AG09309 (cell line): ENCODE measurements at places on chromosomes 4 and X.

- DNase-seq = no peak
Observed at GRCh38 chr4:3241898-3242524, 6.9 kb upstream of the MSANTD1 start.

- no peak for DNase-seq
Observed at GRCh38 chr4:186137196-186137794, 32.8 kb downstream of the FAM149A start.

- no peak for DNase-seq
Observed at GRCh38 chr4:156534205-156534604, 437.4 kb downstream of the PDGFC start.

DNA sequence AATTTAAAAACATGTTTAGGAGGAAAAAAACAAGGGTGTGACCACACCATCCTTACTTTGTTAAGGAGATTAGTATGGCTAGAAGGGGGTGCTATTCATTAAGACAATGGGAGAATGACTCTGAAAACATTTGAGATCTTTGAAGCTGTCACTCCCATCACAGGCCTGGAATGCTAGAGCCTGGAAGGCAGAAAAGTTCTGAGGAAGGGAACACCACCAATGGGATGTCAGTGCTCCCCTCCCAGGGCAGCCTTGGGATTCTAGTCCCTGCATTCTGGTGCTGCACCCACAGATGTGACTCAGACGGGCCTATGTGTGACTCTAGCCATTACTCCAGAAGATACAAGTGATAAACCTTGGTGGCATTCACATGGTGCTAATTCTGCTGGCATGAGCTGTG is 162.2 kb upstream of the ANXA10 start:
- DNase-seq = no peak

GRCh38 chrX:38220024-38220414 is 652 bp downstream of the SRPX start:
- no peak for DNase-seq

- DNase-seq = peak; percentile 10
Observed at GRCh38 chr4:27278615-27279375, 418.2 kb downstream of the STIM2 start.

DNA sequence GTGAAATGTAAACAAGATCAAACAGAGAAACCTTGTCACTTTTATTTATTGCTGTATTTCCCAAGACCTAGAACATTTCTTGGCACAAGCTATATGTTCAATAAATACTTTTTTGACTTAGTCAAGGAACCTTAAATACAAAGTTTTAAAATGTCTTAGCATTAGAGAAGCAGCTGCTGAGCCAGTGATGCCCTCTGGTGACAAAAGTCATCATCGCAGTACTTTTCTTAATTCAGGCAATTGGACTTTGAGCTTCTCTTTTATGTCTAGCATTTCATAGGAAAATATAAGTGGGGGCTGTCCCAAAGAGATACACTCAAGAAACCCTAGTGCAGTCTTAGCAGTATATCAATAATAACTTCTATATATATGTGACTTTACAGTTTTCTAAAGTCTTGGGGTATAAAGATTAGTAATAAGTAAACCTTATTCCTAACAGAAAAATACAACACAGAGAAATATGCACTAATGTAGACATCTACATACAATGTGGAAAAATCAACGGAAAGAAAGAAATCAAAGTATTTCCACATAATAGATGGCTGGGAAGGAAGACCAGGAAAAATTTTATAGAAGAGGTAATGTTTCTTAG is 118.4 kb downstream of the DTHD1 start:
- no peak for DNase-seq

DNA sequence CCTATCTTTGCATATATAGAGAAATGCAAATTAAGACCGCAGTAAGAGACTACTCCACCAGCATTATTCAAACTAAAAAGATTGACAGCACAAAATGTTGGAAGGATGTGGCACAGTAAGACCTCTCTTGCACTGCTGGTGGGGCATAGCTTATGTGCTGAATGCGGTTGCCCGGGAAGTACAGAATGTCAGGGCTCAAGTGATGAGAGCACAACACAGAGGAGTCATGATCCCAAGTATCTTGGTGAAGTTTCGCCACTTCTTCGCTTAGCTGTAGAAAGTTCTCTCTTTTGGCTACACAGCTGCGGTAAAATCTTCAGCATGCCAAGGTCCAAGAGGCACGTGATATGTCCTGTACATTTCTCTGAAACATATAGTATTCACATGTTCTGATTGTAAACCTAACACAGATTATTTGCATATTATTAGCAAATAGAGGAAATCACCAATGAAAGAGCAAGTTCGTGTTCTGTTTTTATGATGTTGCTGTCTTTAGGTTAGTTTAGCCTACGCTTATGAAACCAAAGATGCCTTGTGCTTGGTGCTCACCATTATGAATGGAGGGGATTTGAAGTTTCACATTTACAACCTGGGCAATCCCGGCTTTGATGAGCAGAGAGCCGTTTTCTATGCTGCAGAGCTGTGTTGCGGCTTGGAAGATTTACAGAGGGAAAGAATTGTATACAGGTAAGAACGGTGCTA is 55.0 kb downstream of the HTT-AS start:
- no peak for DNase-seq

DNA sequence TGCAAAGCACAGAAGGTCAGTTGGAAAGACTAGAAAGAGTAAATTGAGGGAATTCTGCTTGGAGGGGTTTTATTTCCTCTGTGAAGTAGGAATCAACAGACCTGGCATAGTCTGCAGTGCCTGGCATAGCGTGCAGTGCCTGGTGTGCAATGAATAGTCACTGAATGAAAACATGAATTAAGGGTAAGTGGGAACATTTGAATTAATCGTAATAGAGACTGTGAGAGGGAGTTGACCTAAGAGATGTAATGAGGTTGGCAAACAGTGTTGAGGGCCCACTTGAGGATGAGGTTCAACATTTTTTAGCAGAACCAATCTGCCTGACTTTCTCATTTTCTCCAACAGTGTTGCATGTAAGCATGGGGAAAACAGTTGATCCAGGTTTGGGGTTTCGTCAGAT is 377.2 kb upstream of the FTHL17 start:
- no peak for DNase-seq

- no peak for DNase-seq
Observed at GRCh38 chr4:100929758-100930157, 411.9 kb upstream of the EMCN start.

DNA sequence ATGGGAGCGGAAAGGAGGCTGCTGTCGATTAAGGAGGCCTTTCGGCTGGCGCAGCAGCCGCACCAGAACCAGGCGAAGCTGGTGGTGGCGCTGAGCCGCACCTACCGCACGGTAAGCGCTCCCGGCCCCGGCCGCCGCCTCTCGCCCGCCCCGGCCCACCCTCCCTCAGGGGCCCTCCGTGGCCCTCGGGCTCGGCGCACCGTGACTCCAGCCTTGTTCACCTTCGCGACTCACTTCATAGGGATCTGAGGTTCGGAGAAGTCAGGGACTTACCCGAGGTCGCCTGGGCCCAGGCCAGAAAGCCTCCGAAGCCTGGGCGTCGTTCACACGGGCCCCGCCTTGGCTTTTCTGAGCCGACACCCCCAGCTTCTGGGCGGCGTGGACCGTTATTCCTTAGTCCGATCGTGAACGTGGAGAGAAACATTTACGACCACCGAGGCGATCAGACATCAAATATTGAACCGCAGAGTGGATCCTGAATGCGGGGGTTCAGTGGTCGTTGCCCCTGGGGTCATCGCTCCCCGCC is 362 bp downstream of the NCAPG start:
- no peak for DNase-seq

GRCh38 chr4:178086320-178086719 is 644.1 kb upstream of the AGA start:
- DNase-seq = no peak

DNA sequence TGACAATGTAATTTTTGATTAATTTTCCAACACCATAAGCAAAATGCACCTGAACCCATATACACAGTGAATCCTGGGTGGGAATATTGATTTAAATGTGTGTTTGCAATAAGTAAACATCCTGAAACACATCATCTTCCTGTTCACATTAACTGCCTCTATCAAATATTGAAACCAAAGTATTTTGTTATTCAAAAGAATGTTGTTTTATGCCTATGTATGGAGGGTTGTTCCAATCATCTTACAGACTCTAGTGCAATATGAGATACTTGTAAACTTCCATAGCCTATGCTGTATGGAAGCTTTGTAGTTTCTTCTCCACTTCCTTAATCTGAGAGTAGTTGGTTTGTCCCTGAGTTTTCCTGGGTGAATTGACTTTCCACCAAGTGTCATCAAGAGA is 105.4 kb upstream of the SLC7A11 start:
- DNase-seq = no peak

GRCh38 chr4:11898796-11899195 is 470.1 kb upstream of the HS3ST1 start:
- no peak for DNase-seq

DNA sequence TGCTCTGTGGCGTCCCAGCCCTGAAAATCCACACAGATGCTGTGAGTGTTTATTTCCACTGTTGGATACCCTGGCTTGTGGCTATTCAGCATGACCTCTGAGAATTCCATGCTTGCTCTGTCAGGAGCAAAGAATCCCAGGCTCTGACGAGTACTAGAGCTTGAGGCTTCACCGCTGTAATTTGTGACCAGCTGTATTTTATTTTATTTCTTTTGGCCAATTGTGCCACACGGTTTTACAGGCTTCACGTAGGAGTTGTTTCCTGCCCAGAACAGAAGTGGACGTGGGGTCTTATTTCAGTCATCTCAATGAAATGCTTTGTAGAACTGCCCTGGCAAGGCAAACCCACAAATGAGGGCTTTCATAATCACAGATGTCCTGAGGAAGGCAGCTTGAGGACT is 69.4 kb upstream of the CLDN34 start:
- peak; percentile 92 for DNase-seq

DNA sequence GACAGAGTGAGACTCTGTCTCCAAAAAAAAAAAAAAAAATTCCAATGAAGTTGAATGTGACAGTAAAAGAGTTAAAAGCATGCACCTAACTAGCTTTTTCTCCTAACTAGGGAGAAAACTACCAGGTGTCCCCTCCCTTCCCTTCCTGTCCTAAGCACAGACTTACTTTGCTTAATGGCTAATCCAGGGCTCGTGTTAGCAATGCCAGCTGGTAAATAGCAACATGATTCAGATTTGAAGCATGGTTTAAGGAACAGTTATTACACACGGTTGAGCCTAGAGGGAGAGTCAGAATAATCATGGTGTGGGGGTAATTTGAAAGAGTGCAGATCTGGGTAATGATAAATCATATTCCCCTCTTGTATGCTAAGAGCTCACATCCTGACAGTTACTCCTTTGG is 338.3 kb downstream of the STIM2 start:
- DNase-seq = no peak

DNA sequence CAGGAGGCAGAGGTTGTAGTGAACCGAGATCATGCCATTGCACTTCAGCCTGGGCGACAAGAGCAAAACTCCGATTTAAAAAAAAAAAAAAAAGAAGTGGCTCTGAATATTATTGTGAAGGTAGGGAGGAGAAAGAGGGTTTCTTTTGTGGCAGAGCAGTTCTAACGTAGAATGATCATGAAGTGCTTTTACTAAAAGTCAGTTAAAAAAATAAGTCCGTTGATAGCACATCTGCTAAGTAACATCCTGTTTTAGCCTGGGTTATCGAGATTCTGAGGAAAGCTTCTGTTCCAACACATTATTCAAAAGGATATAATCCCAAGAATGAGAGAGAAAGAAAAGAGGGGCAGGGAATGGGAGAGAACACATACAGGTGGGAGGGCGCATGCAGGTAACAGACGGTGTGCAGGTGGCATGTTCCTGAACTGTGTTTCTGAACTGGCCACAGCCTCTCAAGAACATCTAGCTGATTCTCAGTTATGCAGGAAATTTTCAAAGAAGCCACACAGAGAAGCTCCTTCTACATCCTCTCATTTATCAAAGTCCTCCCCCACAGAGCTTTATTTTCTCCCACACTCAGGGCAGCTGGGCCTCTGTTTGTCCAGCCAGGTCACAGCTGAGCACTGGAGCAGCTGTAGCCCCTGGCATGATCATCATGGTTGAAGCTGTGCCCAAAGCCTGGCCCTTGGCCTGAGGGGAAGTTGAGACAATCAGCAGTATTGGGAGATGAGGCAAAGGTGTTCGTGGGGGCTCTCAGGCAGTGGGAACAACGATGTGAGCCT is 342.3 kb downstream of the ZNF674 start:
- no peak for DNase-seq

DNA sequence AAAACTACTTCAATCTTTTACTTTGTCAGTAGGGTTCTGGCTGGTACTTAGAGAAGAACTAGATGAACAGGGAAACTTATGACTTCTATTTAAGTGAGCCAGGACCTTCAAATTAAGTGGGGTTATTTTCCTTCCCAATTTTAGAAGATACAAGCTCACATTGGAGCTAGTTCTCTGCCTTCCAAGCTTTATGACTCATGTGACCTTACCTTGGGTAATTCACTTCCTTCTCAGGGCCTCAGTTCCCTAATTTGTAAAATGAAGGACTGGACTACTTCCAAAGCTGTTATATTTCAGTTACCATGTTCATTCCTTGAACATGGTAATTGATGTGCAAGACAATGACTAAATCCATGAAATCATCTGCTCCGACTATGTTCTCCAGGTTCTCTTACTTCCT is 32.0 kb upstream of the DCX start:
- DNase-seq = no peak

DNA sequence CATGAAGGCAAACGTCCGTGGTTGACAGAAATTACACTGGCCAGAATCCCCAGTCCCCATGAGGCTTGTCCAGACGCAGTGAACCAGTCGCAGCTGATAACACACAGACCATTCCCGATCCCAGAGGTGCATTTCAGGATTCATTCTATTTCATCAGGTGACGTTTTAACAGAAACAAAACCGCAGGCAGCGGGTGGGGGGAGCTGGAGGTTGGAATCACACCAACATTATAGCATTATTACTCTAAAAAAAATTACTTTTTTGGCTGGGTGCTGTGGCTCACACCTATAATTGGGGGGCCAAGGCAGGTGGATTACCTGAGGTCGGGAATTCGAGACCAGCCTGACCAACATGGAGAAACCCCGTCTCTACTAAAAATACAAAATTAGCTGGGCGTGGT is 25.2 kb downstream of the NOP14 start:
- no peak for DNase-seq

DNA sequence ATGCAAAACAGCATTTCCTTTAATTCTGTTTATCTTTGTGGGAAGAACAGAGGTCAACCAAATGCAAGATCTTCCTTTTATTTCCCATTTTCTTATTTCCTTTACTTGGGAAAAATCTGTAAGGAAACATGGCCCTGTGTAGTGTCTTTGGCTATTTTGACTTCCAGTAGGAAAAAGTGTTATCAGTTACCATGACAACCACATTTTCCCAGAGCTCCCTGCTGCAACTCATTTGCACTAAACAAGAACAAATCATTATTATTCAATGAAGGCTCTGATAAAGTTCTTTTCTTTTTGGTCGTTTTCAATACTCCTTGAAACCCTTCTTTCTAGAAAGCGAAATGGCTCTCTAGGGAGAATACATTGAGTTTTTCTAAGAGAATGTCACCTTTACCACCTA is 117.2 kb upstream of the DDX53 start:
- no peak for DNase-seq
